ENCODE measurements at places on chromosomes 11 and 22. TPM values are rescaled to one million over a fixed set of nuclear protein-coding genes. Genes with fewer than 3 reads are reported as not detected.

The MS4A12 gene
- total RNA-seq, result not detected

The FOLH1 gene
- 0.28 TPM for total RNA-seq

The KCNQ1 gene
- total RNA-seq, result not detected

The ZNF214 gene
- total RNA-seq, result 3.1 TPM

The ASCL3 gene
- total RNA-seq, result not detected

The KBTBD3 gene
- 1.3 TPM for total RNA-seq

The INPP5J gene
- under 0.01 TPM for total RNA-seq

The DCDC1 gene
- 0.19 TPM for total RNA-seq

The MS4A8 gene
- not detected for total RNA-seq

The CCDC15 gene
- total RNA-seq, result 3.6 TPM

The MS4A14 gene
- total RNA-seq, result not detected

The LAYN gene
- 16.9 TPM for total RNA-seq

The UBQLNL gene
- total RNA-seq, result not detected

The ARHGAP8 gene
- 0.28 TPM for total RNA-seq

The KCTD14 gene
- 0.56 TPM for total RNA-seq

The ARHGEF17 gene
- 42.0 TPM for total RNA-seq

The AKIP1 gene
- 51.6 TPM for total RNA-seq

The RCOR2 gene
- total RNA-seq, result 1.7 TPM

The LRRC32 gene
- total RNA-seq, result 57.8 TPM

The DDI1 gene
- not detected for total RNA-seq

Measured in regular cardiac myocyte (primary cell).